ENCODE measurements at places on chromosomes 3 and 15.
A peak's percentile ranks its signal among the peaks of the same experiment; 100 is the strongest.

DNA sequence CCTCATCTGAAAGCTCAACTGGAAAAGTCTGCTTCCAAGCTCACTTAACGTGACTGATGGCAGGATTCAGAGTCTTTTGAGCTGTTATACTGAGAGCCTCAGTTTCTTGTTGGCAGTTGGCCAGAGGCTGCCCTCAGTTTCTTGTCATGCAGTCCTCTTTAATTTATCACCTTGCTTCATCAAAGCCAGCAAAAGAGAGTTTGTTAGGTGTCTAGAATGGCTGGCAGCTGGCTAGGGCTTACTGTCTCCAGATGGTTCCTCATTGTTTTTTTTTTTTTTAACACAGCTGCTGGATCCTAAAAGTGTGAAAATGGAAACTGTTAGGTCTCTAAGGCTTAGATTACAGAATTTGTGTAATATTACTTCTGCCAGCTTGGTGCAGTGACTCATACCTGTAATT is 310.6 kb downstream of the PDCD6IP start:
- no peak for DNase-seq

DNA sequence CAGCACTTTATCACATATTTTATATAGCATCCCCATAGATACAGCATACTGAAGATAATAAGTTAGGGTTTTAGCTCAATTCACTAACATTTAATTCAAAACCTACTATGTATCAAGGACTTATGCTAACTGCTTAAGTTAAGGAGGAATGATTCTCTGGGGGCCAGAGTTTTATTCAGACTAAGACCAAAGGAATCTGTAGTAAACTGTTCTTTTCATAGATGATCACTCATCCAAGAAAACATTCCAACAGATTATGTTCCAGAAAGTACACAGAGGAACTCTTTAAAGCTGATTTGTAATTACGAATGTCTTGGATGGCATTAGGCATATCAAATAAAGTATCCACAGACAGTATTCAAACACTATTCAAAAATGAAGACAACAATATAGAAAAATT is 226.4 kb downstream of the SCAPER start:
- DNase-seq: no peak

DNA sequence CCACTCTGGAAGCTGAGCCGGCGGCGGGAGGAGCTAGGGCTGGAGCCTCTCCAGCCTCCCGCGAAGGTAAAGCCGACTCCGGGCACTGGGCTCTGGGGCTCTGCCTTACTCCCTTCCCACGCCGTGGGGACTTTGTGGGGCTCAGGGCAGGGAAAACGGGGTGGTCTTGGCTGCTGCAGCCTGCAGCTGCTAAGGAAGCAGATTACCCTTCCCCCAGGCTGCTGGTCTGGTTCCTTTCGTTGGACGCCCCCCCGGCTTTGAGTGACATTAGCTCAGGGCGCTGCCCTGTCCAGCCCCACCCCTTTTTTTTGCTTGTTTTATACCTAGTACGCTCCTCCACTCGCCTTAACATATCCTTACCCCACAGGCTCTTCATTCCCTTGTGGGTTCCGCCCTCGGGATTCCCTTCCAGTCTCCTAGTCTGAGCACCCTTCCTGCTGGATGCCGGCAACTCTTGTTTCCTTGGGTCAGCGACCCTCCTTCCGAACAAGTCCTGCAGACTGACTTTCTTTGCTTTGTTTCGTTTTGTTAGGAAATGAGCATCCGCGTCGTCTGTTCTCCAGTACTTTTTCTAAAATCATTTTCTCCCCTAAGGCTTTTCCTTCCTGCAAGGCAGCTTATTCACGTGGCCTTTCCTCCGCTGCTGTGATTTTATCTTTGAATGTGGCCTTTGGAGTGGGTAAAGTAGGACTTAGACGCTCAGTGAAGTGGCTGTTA is 551 bp downstream of the DNAJC13 start:
- peak; percentile 76 for DNase-seq

GRCh38 chr3:138381950-138382715 is 33.8 kb downstream of the MRAS start:
- DNase-seq: no peak

GRCh38 chr15:31305375-31305774 is 21.3 kb upstream of the KLF13 start:
- DNase-seq: no peak

DNA sequence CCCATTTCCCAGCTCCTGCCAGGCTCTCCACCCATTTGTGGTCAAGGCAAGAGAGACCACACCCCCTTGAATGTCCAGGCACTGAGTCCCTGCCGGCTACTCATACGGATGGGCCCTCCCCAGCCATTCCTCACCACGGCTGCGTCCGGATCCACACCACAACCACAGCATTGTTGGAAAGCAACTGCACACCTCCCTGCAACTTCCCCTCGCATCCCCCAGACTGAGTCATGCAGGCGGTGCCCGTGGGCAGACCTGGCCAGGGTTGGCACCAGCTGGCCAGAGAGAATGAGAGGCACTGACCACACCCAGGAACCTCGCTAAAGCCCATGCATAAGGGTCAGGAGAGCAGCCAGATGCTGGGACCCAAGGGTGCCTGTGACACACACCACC is 30.5 kb downstream of the LOXL1 start:
- DNase-seq: peak; percentile 98

GRCh38 chr3:130939753-130940152 is 45.9 kb downstream of the ATP2C1 start:
- DNase-seq: no peak

GRCh38 chr3:45224824-45225464 is 1.1 kb downstream of the TMEM158 start:
- peak; percentile 75 for DNase-seq

GRCh38 chr3:47251689-47252088 is 30.9 kb downstream of the KIF9 start:
- no peak for DNase-seq

GRCh38 chr15:88512601-88513000 is 33.9 kb downstream of the DET1 start:
- DNase-seq: no peak
